GM20000 (cell line): ENCODE measurements at places on chromosomes 12 and 14.

DNA sequence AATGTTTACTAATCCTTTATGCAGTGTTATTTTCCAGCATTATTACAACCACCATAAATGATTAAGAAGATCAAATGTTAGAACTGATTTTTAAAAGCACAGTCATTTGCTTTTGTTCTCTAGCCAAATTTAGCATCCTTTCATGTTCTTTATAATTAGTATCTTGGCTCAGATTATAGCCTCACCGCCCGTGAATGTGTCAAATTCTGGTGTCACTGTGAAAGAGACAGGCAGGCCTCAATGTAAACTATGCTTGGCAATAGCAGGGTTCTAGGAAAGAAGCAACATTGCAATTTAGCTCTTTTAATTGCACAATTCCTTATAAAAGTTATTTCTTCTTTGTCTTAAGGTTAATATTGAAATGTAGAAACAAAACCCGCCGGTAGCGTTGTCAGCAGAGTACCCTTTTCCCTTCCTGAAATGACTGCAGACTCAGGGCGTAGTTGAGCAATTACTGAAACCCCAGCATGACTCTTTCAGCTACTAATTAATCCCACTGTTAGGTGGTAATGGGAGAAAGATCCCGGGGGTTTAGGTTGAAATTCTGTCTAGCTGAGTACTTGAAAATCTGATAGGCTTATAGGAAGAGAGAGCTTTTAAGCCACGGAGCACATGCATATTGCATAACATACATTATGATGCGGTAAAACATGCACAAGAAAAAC, 1600.5 kb upstream of the SEL1L start:
- no peak for DNase-seq

DNA sequence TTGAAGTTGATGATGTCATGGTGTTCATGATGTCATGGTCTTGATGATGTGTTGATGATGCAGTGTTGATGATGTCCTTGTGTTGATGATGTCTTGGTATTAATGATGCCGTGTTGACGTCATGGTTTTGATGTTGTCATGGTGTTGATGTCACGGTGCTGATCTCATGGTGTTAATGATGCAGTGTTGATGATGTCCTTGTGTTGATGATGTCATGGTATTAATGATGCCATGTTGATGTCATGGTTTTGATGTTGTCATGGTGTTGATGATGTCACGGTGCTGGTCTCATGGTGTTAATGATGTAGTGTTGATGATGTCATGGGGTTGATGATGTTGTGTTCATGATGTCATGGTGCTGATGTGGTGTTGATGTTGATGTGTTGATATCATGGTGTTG, 48.0 kb upstream of the RIMBP2 start:
- no peak for DNase-seq

- peak; percentile 10 for DNase-seq
These were observed 2.4 kb downstream of the LRIG3 start for GRCh38 chr12:58917699-58918468.

GRCh38 chr12:64864319-64864718, 39.9 kb downstream of the TBC1D30 start:
- no peak for DNase-seq

DNA sequence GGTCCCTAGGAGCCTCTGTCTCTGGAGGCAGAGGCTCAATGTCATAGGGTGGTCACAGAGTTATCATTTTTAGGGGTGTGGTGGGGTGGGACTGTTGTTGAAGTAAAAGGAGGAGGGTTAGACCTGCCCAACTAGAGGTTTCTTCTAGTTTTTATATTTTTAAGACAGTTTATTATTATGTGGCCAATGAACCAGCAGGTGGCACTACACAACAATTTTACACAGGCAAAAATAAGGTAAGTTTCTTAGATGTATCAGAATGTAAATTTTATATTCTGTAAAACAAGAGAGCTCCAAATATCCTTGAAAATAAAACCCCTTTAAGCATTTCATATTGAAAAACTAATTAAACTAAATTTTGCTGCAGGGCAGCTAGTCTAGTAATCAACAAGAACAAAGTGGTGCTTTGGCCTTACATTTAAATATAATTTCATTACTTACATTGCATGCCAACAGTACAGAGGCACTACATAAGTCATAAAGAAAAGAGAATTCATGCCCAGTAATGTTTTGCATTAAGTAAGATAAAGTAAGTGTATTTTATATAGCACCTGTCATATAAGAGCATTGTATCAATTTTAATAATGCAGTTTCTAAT, 22.2 kb upstream of the OVCH1 start:
- DNase-seq = peak; percentile 19

- DNase-seq = no peak
These were observed 10.8 kb upstream of the ISM2 start for GRCh38 chr14:77509366-77509765.

GRCh38 chr14:68511129-68512047, 281.5 kb downstream of the ZFP36L1 start:
- DNase-seq = no peak

GRCh38 chr14:96811265-96811664, 14.1 kb downstream of the VRK1 start:
- no peak for DNase-seq

GRCh38 chr14:91888641-91889476, 21.5 kb upstream of the TC2N start:
- no peak for DNase-seq

DNA sequence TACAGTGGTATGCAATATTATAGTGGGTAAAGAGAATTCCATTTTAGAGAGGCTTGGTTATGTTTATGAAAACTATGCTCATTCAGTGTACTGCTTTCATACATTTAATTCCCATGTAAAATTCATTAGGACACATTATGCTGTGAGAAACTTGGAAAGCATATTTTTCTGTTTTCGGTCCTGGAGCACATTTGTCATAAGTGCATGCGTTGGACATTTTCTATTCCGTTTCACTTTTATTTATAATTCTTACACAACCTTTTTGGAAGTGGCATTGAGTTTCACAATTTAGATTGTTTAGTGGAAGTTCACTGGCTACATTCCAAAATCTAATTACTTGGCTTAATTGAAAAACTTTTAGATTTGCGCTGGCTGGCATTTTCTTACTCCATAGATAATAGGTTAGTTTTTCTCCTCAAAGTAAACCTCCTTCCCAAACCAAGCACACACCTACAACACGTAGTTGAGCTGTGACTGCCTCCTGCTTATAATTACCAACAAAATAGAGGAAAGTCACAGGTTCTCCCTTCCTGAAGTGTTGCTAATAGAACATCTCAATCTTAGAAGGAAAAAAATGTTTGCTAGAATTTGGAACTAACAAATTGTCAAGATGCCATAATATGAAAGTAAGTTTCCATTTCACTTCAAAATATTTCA, 938.5 kb downstream of the TRHDE start:
- no peak for DNase-seq

GRCh38 chr14:54512393-54512792, 2.7 kb downstream of the CGRRF1 start:
- no peak for DNase-seq

GRCh38 chr12:11906286-11906935, 164.3 kb upstream of the BCL2L14 start:
- DNase-seq = no peak

DNA sequence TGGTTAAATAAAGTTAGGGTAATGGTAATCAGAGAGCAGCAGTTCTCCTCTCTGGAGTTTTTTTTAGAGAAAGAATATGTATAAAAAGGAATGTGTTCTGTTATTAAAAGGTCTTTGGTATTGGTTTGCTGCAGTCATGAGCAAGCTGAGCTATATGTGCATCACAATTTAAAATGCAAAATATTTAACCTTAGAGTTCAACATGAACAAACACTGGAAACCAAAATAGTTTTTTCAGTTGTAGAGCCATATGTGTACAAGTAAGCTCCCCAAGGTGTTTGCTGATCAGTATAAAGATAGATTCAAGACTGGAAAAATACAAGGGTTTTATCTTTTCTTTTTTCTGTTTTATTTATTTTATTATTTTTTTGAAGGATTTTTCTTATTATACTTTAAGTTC, 245.0 kb downstream of the NUBPL start:
- DNase-seq = no peak

- DNase-seq = no peak
These were observed 82.6 kb upstream of the USP44 start for GRCh38 chr12:95633732-95634465.

DNA sequence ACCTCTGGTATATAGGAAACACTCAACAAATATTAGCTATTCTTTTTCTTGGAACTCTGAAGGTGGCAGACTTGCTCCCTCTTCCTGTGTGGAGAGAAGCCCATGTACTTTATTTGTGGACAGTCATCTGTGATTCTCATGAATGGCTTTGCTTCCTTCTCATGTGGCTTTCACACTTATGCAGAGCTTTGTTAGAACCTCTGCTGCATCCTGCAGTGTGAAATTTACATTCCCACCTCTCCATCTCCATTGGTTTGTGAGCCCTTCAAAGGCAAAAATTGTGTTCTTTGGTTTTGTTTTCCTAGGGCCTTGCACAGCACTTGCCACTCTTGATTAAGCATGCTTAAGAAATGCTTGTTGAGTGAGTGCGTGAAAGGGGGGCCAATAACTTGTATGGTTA, 51.9 kb downstream of the BICD1 start:
- no peak for DNase-seq

DNA sequence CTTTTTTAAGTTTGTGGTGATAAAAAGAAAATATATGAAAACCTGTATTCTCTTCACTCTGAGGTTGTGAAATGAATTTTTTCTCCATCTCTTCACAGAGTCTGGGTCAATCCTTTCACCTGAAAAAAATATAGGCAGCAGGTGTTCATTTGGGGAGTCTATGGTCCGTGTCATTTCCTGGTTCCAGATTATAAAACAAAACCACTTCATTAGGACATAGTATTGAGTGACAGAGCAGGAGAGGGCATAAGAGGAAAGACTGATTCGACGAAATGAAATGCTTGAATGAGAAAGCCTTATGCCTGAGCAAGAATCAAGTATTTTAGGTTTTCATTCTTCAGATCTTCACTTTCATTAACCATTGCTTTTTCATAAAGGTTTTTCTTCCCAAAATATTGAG, 51.8 kb upstream of the NUAK1 start:
- DNase-seq = no peak

DNA sequence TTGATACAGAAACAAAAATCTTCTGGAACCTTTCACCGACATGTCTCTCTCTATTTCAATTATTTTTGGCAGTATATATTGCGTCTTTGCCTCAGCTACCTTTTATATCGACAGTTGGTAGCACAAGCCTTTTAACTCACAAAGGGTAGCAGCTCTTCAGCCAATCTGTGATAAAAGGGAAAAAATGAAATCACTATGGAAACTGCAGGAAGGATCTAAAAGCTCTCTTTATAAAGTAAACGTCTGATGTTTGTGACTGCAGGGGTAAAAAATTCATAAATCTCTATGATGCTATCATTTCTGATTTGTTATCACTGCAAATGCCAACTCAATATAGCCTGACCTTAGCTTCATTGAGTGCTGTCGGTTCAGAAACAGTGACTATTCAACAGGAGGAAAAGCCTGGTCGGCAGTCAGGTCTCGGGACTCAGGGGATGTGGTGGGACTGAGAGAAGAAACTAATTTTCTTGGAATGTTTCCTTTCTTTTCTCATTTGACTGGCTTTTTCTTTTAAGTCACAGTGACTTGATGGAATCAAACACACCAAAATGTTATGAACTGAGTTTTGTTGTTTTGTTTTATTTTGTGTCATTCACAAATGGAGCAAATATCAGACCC, 5.9 kb upstream of the RMST start:
- no peak for DNase-seq

DNA sequence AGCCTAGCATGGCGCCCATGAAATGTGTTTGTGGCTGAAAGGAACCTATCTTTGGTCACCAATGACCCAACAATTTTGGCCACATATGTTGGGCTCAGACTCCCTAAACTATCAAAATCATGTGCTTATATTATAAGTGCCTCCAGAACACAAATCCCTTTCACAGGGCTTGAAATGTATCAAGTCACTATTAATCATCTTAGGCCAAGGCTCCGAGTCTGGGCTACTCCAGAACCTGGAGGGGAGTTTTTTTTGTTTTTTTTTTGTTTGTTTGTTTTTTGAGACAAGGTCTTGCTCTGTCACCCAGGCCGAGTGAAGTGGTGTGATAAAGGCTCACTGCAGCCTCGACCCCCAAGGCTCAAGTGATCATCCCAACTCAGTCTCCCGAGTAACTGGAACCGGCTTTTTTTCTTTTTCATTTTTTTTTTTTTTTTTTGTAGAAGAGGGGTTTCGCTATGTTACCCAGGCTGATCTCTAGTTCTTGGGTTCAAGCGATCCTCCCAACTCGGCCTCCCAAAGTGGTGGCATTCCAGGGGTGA, 989 bp upstream of the DRAM1 start:
- no peak for DNase-seq

- DNase-seq = peak; percentile 57
These were observed 1.3 kb downstream of the GPR65 start for GRCh38 chr14:88005978-88006851.

DNA sequence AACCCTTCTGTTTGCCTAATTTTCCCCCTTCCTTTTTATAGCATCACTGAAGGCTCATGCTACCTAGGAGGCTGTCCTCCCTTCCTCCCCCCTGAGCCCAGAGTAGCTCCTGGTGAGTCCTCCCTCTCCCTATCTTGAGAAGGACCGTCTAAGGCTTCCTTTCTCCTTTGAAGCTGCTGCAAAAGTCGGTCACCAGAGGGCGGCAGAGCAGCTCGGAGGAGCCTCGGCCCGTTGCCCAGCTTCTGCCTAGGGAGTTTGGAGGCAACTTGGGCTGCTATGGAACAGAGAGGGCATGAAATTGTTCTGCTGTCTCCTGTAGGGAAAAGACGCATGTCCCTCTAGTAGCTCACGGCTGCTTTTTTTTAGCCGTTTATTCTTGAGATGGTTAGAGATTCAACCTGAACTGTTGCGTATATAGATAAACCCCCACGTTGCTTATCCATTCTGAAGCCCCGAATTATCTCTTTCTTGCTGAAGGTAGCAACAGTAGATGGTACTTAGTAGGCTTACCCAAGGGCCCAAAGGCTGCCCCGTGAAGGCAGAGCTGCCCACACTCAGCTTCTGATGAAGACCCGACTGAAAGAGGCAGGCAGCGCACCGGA, 5.7 kb downstream of the WNT5B start:
- DNase-seq = peak; percentile 83

GRCh38 chr14:68823434-68824206, 30.8 kb upstream of the ZFP36L1 start:
- no peak for DNase-seq

GRCh38 chr12:52787324-52788191, 8.4 kb downstream of the KRT3 start:
- no peak for DNase-seq

GRCh38 chr12:126819554-126819953, 1447.4 kb upstream of the TMEM132C start:
- DNase-seq = no peak

GRCh38 chr14:32449648-32450047, 120.5 kb downstream of the AKAP6 start:
- DNase-seq = no peak
